ENCODE measurements at places on chromosomes 6 and 20.

GRCh38 chr6:40794586-40794985, 207.4 kb upstream of the LRFN2 start:
- DNase-seq: no peak

- no peak for DNase-seq
Observed at GRCh38 chr6:64949257-64949656, 757.8 kb downstream of the EYS start.

GRCh38 chr20:59903621-59904020, 29.8 kb downstream of the SYCP2 start:
- no peak for DNase-seq

DNA sequence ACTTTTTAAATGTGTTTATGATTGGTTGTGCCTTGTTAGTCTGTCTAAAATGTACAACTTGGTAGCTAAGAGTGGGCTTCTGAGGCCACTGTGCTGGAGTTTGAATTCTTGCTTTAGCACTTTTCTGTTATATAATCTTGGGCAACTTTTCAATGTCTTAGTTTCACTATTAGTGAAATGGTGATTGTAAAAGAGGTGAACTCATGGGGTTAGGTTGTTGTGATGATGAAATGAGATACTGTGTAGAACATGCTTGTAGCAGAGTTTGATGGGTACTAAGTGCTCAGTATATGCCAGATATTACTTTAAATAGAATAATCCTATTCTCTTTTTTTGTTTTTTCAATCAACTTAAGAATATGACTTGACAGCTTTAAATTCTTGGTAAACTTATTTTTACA, 624.7 kb downstream of the CD109 start:
- no peak for DNase-seq

DNA sequence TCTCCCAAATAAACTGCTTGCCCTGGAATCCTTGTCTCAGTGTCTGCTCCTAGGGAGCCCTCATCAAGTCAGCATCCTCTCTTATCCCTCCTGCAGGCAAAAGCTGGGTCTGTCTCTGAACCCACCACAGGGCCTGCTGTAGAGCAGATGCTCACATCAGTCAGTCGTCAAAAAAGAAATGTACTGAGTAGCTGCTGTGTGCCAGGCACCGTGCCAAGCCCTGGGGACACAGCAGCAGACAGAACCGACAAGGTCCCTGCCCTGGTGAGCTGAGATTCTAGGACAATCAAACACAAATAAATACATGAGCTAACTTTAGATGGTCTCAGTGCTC, 68.5 kb downstream of the EYA2 start:
- DNase-seq: no peak

DNA sequence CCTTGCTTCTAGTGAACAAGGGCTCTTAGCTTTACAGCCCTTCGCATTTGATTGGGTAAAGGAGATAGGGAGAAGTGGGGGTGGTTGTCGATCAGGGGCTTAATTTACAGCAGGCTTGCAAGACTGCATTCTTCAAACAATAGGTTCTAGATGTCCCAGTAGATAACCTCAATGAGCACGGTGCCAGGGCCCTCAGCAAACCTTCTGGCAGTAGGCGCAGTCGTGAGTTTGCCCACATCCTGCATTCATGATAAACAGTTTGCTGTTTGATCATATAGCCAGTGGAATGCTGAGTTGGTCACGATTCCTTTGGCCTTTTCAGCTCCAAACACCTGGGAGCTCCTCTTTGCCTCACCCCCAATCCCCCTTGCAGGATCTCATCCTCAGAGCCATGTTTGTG, 27.5 kb downstream of the SUN5 start:
- DNase-seq: no peak

DNA sequence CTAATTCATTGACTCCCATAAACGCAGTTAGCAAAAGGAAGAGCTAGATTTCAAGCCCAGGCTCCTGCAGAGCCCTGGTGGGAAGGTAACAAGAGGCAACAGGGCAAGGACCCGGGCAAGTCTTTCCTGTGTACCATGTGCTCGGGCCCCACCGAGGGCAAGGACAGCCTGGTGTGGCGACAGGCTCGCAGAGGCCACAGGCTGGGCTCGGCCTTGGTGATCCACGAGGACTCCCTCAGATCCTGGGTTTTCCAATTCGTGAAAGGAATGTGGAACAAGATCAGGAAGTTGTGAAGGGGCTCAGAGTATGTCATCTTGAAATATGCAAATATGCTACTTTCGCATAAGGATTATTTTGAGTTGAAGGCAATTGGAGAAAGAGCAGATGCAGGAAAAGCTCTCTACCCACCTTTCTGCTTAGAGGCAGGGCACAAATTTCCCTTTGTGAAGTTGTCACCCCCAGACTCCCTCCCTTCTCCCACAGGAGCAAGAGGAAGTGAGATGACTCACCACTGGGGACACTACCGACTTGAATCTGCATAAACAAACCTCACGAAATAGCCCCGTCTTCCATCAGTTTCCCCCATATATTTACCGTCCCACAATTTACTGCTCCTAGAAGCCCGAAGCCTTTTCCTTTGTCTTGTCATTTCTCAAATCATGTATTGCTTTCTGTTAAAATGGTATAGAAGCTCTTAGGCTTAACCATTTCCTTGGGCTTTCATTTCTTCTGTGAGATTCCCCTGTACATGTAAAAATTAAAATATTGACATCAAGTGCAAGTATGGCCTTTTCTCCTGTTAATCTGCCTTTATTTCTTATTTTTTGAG, 79.0 kb downstream of the PSMG4 start:
- no peak for DNase-seq

DNA sequence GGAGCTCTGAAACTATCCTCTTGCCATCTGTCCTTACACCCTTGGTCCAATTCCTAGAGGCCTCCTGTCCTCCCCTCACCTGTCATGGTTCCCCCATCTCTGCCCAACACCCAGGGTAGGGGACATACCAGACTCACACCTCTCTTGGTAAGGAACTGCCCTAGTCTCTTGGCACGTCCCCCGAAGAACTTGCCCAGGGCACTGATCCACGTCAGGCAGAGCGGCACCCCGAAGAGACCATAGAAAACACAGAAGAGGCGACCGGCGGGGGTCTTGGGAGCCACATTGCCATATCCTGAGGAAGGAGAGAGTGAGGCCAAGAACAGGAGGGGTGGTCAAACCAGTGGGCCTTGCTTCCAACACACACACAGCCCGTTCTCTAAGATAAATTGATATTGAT, 34.8 kb downstream of the KCNK5 start:
- DNase-seq: no peak

DNA sequence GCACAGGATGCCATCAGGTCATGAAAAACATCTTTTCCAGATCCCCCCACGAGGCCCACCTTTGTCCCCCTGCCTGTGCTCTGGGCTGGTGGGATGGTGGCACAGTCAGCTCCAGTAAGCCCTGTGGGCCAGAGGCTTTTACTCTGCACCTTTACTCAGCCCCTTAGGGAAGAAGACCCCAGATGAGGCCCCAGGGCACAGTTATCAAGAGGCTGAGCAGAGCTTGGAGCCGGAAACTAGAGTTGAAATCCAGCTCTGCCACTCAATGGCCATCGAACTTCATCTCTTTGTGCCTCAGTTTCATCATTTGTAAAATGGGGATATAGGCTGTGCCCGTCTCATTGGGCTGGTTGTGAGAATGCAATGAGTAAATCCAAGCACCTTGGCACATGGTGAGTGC, 81.7 kb upstream of the TOX2 start:
- no peak for DNase-seq

- DNase-seq: no peak
Observed at GRCh38 chr6:129619579-129620233, 90.3 kb downstream of the ARHGAP18 start.

- no peak for DNase-seq
Observed at GRCh38 chr6:44262467-44263353, 2.6 kb downstream of the NFKBIE start.

GRCh38 chr20:11111191-11111590, 437.4 kb upstream of the JAG1 start:
- no peak for DNase-seq

DNA sequence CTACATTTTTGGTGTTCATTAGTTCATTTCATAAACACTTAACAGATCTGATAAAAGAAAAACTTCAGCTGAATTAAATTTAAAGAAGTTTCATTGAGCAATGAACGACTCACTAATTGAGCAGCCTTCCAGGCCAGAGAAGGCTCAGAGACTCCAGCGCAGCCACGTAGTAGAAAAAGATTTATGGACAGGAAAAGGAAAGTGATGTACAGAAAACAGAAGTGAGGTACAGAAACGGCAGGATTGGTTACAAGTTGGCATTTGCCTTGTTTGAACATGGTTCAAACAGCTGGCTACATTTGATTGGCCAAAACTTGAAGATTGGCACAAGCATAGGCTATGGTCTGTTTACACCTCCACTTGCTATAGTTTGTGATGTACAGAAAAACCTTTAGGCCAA, 166.3 kb upstream of the DTNBP1 start:
- no peak for DNase-seq

DNA sequence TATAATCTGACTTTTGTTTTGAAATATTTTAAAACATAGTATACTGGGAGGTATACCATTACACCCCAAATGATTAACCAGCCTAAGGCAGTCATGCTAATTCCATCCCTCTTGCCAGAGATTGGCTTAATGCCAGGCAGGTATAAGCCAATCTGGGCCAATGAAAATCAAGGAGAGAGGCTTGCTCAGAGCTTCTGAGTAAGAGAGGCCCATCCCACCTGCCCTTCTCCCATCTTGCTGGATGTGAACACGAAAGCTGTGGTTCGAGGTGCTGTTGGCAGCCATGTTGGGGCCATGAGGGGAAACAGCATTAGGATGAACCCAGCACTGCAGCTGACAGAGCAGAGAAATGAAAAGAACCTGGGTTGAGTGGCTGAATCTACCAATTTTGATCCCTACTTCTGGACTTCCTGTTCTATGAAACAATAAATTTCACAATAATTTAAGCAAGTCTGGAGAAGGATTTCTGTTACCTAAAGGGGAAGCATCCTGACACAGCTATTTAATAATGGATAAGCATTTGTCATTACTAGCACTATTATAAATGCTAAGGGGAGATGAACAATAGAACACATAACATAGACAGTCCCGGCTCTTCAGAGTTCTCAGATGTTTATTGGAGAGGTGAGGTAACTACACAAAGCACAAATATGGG, 152.3 kb downstream of the CDC5L start:
- DNase-seq: no peak

DNA sequence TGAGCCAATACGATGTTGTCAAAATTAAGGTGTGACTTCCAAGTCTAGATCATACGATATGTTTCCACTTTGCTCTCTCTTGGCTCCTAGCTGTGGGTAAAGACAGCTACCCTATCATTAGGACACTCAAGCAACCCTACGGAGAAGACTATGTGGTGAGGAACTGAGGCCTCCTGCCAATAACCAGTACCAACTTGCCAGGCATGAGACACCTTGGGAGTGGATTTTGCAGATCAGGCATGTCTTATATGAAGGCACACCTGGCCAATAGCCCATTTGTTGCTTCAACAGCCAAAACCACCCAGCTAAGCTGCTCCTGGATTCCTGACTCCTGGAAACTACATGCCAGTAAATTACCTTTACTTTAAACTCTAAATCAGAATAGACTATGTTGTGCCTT, 863.4 kb downstream of the DHX35 start:
- DNase-seq: no peak

DNA sequence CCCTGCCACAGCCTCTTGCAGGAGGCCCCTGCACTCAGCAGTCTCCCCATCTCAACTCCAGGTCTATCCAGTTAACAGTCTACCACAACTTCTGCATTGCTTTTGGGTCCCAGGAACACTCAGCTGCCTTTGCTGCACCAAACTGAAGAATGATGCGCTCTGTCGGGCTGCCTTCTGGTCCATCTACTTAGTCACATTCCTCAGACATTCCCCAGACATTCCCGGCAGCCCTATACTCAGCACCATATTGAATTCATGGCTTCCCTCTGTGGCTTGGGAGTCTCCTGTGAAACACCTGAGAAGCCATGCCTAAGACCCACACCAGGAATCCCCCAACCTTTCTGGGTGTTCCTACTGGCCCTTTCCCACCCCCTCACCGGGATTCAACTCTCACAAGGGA, 99.6 kb upstream of the COL21A1 start:
- DNase-seq: no peak

GRCh38 chr6:26597821-26598220, 1.1 kb downstream of the ABT1 start:
- DNase-seq: no peak

DNA sequence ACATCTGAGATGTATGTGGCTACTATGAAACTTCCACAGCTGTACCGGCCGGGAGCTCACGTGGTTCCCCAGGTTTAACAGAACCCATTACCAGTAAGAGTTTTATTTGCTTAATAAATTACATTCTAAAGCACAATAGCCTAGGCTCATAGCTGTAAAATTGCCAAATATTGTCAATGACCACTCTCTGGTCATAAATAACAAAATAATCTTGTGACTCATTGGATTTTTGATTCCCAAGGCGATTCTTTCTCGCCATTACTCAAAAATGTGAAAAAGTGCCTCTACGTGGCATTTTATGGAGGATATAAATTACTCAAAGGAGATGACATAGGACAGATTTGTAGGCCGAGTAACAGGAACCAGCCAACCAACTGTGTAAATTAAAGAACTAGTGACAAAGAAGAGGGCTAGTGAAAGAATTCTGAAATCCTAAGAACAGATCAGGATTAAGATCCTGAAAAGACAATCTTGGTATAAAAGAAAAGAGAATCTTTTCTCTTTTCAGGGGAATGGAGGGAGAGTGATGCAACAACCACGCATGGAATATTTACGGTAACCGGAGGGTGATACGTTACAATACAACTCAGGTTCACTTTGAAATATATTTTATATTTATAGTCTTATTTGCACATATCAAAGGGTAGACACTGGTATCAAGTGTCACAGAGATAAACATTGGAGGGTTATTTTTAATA, 199.7 kb downstream of the FOXC1 start:
- no peak for DNase-seq

DNA sequence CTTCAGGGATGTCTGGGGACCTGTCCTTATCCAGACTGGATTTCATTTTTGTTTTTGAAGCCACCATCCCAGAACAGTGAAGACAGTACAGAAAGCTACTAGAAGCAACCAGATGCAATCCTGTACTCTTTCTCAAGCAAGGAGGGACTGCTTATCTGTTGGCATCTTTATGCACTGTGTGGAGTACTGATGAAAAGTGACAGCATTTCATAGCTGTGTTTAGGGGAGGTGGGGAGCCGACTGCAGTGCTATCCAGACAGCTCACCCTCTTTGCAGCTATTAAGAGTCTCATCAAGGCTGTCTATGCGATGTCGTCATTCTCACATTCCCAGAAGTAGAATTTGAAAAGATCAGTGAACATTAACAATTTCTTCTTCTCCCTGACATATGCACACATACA, 5.5 kb downstream of the ZDHHC14 start:
- DNase-seq: no peak

DNA sequence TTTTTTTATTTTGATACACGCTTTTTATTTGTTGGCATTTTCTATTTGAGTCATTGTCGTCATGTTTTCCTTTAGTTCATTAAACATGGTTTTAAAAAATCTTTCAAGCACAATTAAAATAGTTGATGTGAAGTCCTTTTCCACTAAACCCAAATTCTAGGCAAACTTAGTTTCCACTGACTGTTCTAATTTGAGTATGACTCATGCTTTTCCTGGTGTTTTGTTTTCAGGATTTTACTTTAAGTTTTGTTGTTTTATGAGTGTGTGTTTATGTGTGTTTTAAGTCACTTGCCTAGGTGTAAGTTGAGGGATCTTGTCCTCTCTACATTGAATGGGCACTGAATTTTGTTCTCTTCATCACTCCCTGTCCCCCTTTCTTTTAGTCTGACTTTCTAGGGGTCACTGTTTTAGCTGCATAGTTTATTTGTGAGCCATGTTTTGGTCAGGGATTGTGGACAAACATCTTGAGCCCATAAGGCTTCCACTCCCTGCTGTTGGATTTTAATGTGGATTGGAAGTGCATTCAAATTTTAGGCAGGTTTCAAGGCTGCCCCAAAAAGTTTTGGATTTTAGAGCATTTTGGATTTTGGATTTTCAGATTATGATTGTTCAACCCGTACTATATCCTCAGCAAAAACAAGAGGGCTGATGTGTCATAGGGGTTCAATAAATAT, 94.8 kb downstream of the CDYL start:
- DNase-seq: no peak

Measured in stimulated activated CD8-positive, alpha-beta memory T cell treated with anti-CD3 and anti-CD28 coated beads, Interleukin-15, amount 100 ng/mL, for 1 hour (primary cell).